ENCODE measurements at places on chromosomes 7 and 10. TPM values are rescaled to one million over a fixed set of nuclear protein-coding genes. Genes with fewer than 3 reads are reported as not detected.

GRCh38 chr7:1959305-1959704, 273.4 kb downstream of the MAD1L1 start:
- no peak overlapping the region for H3K27ac ChIP-seq
- H3K4me3 ChIP-seq = no peak overlapping the region
- no peaks in the 10 kb centered on the region for H3K4me1 ChIP-seq
- no peaks in the 10 kb centered on the region for H3K27me3 ChIP-seq
- no peak for DNase-seq

DNA sequence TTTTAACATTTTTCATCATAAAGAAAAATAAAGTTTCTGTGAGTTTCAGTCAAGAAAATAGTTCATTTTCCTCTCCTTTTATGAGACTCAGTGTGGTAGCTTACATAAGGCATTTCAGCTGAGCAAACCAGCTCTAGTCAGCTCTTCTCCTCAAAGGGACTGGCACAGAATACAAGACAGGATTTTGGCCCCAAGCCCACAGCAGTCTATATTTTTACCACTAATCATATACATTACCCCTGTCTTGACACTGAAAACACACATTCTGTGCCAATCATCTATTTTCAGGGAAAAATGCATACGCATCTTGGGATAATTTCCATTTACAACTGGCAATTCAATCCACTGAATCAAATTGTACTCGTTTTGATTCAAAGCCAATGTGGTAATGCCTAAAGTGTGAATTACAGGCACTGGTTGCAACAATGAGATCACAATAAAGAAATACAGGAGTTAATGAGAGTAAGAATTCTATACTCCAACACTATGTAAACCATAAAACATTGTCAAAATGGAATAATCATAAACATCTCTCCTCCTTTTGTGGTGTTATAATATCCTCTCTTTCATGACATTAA, 186.4 kb downstream of the CACNA2D1 start:
- H3K27ac ChIP-seq = no peak overlapping the region
- H3K36me3 ChIP-seq = no peaks in the 10 kb centered on the region
- H3K4me1 ChIP-seq = no peaks in the 10 kb centered on the region
- no peak for DNase-seq
- H3K4me3 ChIP-seq = no peak overlapping the region

DNA sequence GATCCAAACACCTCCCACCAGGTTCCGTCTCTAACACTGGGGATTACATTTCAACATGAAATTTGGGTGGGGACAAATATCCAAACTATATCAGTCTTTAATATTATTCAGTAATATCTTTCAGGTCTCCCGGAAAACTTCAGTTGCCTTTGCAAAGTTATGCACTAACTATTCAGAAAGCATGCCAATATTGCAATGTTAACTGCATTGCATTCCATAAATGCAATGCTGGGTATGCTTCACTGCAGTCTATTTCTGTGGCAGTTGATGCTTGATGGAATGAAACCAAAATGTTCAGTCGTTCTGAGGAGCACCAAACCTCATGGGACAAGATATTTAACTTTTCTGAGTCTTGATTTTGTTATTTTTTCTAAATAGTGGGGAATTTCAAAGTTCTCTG, 147.5 kb downstream of the SLC16A9 start:
- no peak overlapping the region for H3K27ac ChIP-seq
- H3K4me1 ChIP-seq = no peaks in the 10 kb centered on the region
- DNase-seq = no peak
- H3K4me3 ChIP-seq = no peak overlapping the region

DNA sequence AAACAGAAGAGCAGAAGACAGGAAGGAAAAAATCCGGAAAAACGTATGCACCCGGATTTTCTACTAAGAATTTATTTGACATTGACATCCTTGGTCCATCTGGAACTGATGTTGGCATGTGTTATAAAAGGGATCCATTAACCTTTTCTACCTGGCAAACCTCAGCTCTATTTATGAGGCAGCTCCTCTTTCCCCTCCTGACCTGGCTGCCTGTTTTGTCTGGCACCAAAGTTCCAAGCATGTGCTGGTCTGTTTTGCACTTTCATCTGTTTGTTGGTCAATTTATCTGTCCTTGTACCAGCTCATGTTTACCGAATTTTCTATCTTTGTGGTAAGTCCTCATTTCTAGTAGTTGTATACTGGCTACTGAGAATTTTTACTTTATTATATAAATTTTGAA, 258.0 kb downstream of the TNS3 start:
- H3K4me1 ChIP-seq = peaks cover 5% of the 10 kb centered on the region
- no peak overlapping the region for H3K27ac ChIP-seq
- H3K4me3 ChIP-seq = no peak overlapping the region
- no peak for DNase-seq
- H3K27me3 ChIP-seq = no peaks in the 10 kb centered on the region

- no peaks in the 10 kb centered on the region for H3K36me3 ChIP-seq
- no peak overlapping the region for H3K4me3 ChIP-seq
- H3K27me3 ChIP-seq = no peaks in the 10 kb centered on the region
Observed at GRCh38 chr10:25747084-25747483, 186.9 kb upstream of the MYO3A start.

DNA sequence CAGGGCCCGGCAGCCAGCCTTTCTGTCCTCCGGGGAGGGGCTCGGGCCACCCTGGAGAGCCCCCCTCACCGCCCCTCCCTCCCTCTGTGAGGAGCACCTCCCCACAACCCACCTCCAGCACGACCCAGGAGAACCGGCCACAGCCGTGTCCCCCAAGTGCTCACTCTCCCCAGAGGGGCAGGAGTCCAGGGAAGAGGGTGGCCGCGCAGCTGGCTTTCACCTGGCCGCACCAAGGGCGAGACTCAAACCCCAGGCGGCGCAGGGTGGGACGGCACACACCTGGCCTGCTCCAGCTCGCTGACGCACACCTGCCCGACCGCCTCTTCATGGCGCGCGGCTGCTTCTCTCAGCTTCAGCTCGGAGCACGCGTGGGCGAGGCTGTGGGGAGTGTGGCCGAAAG, 73.4 kb downstream of the CFAP46 start:
- no peaks in the 10 kb centered on the region for H3K27me3 ChIP-seq
- no peak overlapping the region for H3K27ac ChIP-seq

GRCh38 chr7:111312966-111313365, 222.0 kb downstream of the LRRN3 start:
- no peak overlapping the region for H3K4me3 ChIP-seq
- DNase-seq = no peak
- H3K27ac ChIP-seq = no peak overlapping the region
- H3K36me3 ChIP-seq = no peaks in the 10 kb centered on the region
- H3K4me1 ChIP-seq = no peaks in the 10 kb centered on the region

DNA sequence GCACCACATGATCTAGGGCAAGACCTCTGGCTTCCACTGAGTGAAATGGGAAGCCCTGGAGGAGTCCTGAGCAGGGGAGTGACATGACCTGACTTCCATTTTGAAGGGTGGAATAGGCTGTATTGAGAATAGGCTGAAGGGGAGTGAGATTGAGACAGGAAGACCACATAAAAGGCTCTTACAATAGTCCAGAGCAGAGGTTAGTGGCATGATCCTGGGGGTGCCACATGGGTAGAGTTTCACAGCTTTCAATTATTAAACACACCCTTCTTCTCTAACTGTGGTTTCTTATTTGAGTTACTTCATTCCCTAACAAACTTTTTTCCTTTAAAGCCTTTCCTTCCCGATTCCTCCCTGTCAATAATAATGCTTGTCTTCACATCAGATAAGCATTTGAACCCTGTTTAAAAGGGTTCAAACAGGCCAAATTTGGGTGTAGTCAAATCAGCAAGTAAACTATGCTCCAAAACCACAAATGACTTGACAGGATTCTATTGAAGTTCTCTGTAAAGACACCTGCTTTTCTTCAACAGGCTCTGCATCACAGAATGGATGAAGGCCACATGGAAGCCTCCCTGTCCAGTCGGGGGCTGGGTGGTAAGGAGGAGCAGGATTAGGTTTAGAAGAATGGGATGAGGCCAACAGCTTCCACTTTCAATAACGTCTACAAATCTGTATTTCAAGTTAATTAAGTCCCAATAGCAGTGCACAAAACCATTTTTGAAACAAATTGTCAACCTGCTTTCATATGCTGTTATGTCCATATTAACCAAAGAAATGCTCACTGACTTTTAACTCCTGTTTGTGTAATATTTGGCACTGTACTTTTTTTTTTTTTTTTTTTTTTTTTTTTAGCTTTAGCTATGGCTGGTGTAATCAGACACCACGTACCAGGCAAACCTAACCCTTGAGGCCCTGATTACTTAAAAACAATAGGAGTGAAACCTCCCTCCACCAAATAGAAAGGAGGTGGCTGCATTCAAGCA, 131.9 kb downstream of the NRCAM start:
- no peaks in the 10 kb centered on the region for H3K27me3 ChIP-seq
- peaks cover 35% of the 10 kb centered on the region for H3K4me1 ChIP-seq
- no peaks in the 10 kb centered on the region for H3K36me3 ChIP-seq
- no peak overlapping the region for H3K4me3 ChIP-seq
- H3K27ac ChIP-seq = no peak overlapping the region

GRCh38 chr7:53358269-53358668, 322.8 kb downstream of the POM121L12 start:
- H3K4me3 ChIP-seq = no peak overlapping the region
- H3K27me3 ChIP-seq = no peaks in the 10 kb centered on the region
- no peaks in the 10 kb centered on the region for H3K4me1 ChIP-seq
- H3K36me3 ChIP-seq = no peaks in the 10 kb centered on the region

DNA sequence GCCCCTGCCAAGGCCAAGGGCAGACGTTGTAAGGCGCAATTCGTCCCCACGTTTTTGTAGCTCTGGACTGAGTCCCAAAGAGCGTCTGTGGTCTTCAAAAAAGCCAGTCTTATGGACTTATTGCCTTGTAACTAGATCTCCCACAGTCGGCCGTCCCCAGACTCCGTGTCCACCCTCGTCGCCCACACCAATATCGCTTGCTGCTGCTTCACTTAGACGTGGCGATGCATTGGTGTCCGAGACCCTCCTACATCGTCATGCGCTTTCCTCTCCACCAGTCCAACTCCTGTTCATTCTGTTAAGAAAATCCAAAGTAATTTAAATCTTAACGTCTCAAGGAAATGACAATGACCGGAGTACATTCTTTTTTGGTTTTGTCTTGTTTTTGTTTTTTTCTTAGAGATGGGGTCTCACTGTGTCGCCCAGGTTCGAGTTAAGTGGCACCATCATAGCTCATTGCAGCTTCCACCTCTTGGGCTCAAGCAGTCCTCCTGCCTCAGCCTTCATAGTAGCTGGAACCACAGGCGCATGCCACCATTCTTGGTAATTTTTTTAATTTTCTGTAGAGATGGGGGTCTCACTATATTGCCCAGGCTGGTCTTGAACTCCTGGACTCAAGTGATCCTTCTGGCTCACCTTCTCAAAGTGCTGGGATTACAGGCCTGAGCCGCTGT, 851 bp downstream of the KIFBP start:
- H3K4me1 ChIP-seq = no peaks in the 10 kb centered on the region
- no peaks in the 10 kb centered on the region for H3K36me3 ChIP-seq
- H3K27me3 ChIP-seq = no peaks in the 10 kb centered on the region
- peak overlapping the region; percentile 100 for H3K4me3 ChIP-seq
- peak overlapping the region; percentile 75 for H3K27ac ChIP-seq

DNA sequence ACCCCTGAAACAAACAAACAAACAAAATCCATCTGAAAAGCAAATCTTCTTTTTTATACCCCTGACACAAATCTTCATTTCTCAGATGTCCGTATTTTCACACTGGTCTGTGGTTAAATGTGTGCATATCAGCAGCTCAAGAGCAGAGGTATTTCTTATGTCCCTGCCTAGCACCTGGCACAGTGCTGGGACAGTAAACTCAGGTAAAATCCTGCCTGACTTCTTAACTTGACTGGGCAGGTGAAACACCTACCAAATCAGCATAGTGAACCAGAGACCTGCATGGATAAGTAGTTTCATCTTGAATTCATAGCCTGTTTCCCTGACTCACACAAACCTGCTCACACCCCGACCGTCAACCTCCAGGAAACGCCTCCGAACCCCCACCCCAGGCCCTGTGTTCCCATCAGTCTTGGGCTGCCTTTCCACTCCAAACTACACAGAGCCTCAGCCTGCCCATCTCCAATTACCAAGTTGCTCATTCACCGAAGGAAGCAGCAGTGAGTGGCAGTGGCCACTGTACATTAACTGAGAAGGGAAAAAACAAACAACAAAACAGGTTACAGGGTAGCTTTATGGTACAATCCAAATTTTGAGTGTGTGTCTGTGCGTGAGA, 109.9 kb downstream of the HECTD2 start:
- H3K27me3 ChIP-seq = no peaks in the 10 kb centered on the region
- peak overlapping the region; percentile 69 for H3K27ac ChIP-seq
- peaks cover 23% of the 10 kb centered on the region for H3K4me1 ChIP-seq
- no peak overlapping the region for H3K4me3 ChIP-seq

GRCh38 chr7:11604505-11604904, 227.5 kb downstream of the THSD7A start:
- H3K36me3 ChIP-seq = no peaks in the 10 kb centered on the region
- no peak for DNase-seq
- H3K4me3 ChIP-seq = no peak overlapping the region
- no peaks in the 10 kb centered on the region for H3K4me1 ChIP-seq
- H3K27ac ChIP-seq = no peak overlapping the region

- H3K27me3 ChIP-seq = no peaks in the 10 kb centered on the region
- DNase-seq = no peak
- no peaks in the 10 kb centered on the region for H3K36me3 ChIP-seq
Observed at GRCh38 chr7:70035519-70035918, 437.2 kb downstream of the AUTS2 start.

- no peaks in the 10 kb centered on the region for H3K4me1 ChIP-seq
- no peaks in the 10 kb centered on the region for H3K27me3 ChIP-seq
- no peak for DNase-seq
- H3K4me3 ChIP-seq = no peak overlapping the region
- H3K36me3 ChIP-seq = no peaks in the 10 kb centered on the region
Observed at GRCh38 chr10:7071421-7071820, 339.4 kb downstream of the SFMBT2 start.

GRCh38 chr10:118870467-118871243, 115.9 kb upstream of the CACUL1 start:
- no peaks in the 10 kb centered on the region for H3K36me3 ChIP-seq
- H3K27me3 ChIP-seq = no peaks in the 10 kb centered on the region
- no peak overlapping the region for H3K27ac ChIP-seq
- H3K4me3 ChIP-seq = no peak overlapping the region

GRCh38 chr10:73182568-73182967, 14.6 kb downstream of the FAM149B1 start:
- no peaks in the 10 kb centered on the region for H3K36me3 ChIP-seq
- no peaks in the 10 kb centered on the region for H3K4me1 ChIP-seq
- H3K27me3 ChIP-seq = no peaks in the 10 kb centered on the region
- DNase-seq = no peak
- H3K4me3 ChIP-seq = no peak overlapping the region

DNA sequence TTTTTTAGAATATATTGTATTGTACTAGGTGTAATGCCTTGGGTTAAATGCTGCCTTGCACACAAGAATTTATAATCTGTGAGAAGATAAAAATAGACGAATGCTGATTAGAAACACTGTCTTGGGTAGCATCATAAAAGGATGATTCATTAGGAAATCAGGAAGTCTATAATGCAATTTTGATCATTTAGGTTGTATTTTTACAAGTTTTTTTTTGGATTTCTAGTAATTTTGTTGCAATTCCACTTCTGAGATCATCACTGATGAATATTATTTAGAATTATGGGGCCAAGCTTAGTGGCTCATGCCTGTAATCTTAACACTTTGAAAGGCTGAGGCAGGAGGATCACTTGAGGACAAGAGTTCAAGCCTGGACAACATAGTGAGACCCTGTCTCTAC, 29.6 kb downstream of the WBP1L start:
- no peak overlapping the region for H3K4me3 ChIP-seq
- peaks cover 53% of the 10 kb centered on the region for H3K4me1 ChIP-seq

The SHTN1 gene
- 31.6 TPM for total RNA-seq

The SPDYE18 gene
- not detected for total RNA-seq

The ASZ1 gene
- not detected for total RNA-seq

The CCL24 gene
- total RNA-seq = not detected

The GBX1 gene
- not detected for total RNA-seq

The PKD1L1 gene
- total RNA-seq = 0.03 TPM

The EIF4H gene
- total RNA-seq = 130 TPM

The SRRM3 gene
- 1.2 TPM for total RNA-seq

All from pancreas (tissue), 10 donors.